Lower leg skin (tissue), 4 donors: ENCODE measurements at places on chromosomes 5 and 9.

- no peak for DNase-seq
These were observed 22.4 kb downstream of the PHF2 start for GRCh38 chr9:93598647-93599241.

DNA sequence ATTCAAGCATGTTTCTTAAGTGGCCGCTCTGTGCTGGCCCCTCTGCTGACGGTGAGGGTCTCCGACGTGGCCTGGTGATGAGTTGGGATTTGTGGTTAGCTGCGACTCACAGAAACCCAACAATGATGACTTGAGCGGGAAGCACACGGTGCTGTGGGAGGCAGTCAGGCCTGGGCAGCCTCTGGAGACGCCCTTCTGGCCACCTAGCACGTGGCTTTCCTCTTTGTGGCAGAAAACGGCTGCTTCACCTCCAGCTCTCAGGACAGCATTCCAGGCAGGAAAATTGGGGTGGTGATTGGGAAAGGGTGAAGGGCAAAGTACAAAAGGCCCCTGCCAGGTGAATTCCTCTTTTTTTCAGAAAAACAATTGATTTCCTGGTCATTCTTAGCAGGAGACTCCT, 17.5 kb upstream of the IER5L start:
- DNase-seq = no peak

GRCh38 chr5:55997742-55998351, 3.1 kb upstream of the IL6ST start:
- DNase-seq = no peak

DNA sequence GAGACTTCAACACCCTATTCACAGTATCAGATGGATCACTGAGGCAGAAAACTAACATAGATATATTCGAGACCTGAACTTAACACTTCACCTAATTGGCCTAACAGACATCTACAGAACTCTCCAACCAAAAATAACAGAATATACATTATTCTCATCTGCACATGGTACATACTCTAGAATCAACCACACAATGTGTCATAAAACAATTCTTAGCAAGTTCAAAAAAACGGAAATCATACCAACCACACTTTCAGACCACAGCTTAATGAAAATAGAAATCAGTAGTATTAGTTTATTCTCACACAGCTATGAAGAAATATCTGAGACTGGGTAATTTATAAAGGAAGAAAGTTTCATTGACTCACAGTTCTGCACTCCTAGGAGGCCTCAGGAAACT, 387.9 kb downstream of the DEPDC1B start:
- DNase-seq = no peak

DNA sequence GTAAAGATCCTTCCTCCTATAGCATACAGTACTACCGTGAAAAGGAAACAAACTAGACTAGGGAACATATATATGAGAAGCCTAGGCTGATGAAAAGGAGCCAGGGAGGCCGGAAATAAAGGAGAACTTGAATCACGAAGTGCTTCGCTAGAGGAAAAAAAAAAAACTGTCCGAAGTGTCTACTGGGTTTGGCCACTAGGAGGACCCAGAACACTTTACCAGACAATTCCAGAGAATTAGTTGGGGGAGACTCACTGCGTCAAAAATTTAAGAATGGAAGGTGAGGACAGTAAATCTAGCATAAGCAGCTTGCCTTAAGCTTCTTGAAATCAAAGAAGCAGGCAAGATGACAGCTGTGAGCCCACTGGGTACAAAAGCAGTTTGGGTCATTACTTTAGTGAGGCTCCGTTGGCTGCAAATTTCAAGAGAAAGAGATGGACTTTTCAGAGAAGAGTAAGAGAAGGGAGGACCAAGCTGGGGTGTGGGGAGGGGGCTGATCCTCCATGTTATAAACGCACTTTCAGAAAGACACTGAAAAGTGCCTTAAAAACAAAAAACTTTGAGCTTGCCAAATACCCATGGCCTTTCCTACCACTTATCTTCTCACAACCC, 47.4 kb downstream of the P4HA2 start:
- DNase-seq = no peak

GRCh38 chr5:140295414-140295813, 7.5 kb downstream of the PFDN1 start:
- DNase-seq = no peak

DNA sequence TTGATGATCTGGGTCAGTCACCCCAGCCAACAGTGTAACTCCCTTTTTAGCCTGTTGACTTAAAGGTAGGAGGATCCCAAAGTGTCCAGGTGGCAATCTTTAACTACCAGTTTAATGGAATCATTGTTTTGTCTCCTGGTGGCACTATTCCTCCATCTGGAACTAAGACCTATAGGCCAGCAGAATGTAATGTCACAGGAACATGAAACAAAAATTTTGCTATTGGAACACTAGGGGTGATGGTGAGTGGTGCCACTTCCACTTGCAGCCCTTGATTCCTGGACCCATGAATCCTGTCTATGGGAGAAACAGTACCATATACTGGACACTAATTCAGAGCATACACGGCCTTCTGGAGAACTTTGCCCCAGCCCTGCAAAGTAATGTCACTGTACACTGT, 219.5 kb upstream of the RASA1 start:
- no peak for DNase-seq

DNA sequence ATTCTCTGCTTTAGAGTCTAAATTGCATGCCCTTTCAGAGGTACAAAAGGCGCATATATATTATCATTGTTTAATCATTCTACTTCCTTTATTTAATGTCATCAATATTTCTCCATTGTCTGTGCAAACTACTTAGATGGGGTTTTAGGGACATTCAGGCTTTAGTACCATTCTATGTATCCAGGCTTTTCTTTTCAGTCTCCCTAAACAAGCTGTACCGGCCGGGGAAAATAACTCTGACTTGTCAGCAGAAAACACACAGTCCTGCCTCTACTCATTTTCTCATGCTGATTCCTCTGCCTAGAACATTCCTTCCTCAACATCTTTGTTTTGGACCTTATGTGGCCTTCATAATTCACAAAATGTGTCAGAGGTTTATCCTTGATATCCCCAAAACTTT, 392.1 kb upstream of the DAB2 start:
- DNase-seq = no peak

GRCh38 chr5:95224701-95225459, 60.0 kb downstream of the MCTP1 start:
- no peak for DNase-seq
